Activated B cell treated with CpG ODN at 0.5 μM for 24 hours (primary cell): ENCODE measurements at places on chromosomes 5 and 9. TPM values are rescaled to one million over a fixed set of nuclear protein-coding genes. Genes with fewer than 3 reads are reported as not detected.

GRCh38 chr5:172319708-172320441, 36.3 kb upstream of the UBTD2 start:
- no peak for DNase-seq

- DNase-seq: no peak
Observed at GRCh38 chr9:86741311-86742208, 205.7 kb downstream of the GAS1 start.

- no peak for DNase-seq
Observed at GRCh38 chr5:135934939-135935338, 19.8 kb downstream of the LECT2 start.

GRCh38 chr5:165525271-165525670, 2019.9 kb downstream of the MAT2B start:
- DNase-seq: no peak

DNA sequence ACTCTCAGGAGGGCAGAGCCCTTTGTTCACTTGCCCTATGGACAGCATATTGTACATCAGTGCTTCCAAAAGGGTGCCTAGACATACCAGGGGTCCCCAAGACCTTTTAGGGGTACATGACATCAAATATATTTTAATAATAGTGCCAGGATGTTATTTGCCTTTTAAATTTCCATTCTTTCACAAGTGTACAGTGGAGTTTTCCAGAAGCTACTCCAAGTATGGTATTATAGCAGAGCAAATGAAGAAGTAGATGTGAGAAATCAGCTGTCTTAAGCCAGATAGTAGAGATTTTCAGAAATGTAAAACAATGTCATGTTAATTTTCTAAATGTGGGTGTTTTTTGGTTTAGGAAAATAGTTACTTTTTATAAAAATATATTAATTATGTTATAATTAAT, 15.6 kb downstream of the PTTG1 start:
- no peak for DNase-seq

GRCh38 chr5:152124409-152125041, 199.9 kb upstream of the GLRA1 start:
- no peak for DNase-seq

DNA sequence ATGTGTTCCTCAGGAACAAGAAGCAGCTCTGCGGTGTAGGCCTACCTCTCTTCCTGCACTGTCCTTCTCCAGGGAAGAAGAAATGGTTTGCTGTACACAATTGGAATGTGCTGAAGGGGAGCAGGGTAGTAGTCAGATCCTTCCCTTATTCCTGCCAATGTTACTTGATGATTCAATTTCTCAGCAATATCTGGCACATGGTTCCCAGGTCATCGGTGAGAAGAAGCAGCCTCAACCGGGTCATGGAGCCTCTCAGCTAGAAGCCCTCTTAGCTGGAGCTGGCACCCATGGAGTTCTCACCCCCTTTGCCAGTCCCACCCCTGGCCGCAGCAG, 36.9 kb downstream of the ACTBL2 start:
- no peak for DNase-seq

DNA sequence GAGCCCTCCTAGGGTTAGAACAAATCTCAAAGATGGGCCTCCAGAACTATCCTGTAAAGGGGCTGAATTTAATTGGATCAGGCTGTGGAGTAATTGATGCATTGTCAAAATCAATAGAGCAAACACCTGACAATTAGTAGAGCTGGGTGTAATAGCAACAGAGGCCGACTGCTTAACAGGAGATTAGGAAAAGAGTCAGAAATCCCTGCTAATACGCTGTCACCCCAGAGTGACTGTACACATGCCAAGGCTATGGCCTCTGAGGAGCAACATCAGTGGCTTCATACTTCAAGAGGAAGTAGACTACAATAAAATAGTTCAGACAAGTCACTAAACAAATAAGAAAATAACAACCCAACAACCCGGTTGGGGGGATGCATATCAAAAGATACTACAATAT, 18.7 kb upstream of the GRPEL2 start:
- DNase-seq: no peak

DNA sequence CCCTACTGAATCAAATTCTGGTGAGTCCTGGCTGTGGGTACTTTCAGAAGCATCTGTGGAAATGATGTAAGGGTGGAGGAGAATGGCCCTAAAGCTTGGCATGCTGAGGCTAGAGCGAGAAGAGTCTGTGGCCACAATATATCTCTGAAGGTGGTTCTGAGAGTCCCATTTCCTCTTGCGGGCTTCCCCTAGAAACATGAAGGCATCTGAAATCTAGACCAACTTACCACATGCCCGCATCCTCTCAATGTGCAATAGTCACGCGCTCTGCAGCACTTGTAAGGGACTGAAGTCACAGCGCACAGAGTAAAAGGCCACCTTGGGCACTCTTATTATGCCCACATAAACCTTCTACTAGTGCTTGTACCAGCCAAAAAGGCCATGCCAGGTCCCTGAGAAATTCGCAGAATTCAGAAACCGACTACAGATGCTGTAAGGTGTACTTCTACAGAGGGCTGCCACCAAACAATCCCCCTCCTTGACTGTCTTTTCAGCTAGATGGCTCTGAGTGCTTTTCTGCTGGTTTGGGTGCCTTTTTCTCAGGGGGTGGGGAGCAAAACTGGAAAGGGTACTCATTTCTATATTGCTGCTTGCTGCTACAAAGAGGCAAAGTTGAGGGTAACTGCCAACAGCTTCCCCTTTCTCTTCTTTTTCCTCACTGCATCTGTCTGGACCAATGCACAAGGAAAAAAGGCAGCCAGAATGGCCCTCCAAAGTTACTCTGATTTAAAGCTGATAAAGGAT, 107.3 kb downstream of the ZDHHC21 start:
- no peak for DNase-seq

DNA sequence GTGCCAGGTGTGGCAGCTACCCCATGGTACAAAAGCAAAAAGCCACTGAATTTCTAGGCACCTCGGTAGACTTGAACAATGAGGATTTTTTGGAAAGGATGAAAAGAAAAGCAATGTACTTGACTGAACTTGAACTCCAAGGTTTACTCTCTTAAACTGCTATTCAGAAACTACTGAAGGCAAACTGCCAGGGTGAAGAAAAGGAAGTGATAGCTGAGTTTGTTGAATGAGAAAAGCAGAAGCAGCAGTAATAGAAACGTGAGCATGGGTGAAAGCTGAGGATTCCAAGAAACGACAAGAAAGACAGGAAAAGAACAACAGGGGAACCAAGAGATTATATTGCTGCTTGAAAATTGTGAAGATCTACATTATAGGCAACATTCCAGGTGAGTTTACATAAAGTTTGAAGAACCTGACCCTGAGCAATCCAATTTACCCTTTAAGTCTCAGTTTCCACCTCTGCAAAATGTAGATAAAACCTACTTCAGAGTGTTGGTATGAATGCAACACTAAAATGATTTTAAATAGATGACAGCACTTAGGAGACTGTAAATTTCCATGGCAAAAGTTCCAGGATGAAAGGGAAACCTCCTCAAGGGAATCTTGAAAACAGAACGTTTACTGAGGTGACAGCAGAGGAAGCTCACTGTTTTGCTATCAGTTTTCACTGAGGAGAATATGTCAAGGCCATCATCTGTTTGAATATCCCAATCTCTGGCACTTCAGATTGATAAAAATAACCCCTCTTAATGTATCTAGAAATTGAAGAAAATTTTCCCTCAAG, 245.8 kb downstream of the SPATA31D1 start:
- DNase-seq: no peak

DNA sequence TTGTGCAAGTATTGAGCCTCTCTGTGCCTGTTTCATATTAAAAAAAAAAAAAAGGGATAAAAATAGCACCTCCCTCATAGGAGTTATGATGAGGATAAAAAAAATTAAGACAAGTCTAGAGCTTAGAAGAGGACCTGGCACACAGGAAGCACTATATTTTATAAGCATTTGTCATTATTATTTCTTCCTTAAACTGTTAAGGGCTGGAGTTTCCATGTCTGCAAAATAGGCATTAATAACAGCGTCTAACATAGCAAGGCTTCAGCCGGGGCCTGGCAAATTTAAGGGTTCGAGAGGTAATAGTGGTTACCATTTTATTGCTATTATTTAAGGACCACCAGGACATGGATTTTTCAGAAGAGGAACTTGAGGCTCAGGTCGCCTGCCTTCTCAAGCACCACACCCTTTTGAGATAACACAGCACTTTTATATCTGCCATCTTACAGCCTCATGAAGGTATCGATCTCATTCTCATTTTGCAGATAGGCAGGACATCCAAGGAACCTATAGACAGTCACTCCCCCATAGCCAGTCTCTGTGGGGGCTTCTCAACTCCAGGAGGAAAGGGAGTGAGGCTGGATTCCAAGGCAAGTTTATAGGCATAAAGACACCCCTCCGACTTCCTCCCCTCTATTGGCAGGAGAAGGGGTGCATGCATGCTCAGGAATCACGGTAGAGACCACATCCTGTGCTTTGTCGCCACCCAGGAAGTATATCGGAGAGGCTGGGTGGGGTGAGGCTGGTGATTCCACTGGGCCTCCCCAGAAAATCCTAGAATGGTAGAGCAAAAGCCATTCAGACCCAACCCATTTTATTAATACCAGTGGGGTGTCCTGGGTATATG, 2.4 kb downstream of the ANXA6 start:
- no peak for DNase-seq

DNA sequence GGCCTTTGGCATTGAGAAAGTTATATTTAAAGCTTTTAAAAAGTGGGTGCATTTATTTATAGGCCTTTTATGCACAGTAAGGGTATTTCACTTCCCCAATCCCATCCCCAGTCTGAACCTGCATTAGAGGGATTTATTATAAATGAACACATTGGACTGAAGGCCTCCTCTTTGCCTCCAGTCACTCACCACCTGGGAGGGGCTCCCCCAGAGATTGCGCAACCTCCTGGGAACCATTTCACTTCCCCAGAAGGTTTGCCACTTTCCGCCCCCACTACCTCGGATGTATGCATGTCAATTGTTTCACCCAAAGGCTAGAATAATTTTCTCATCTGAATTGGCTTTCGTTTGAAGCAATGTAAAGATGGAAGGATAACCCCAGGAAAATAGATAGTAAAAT, 29.8 kb upstream of the VCAN start:
- DNase-seq: no peak

DNA sequence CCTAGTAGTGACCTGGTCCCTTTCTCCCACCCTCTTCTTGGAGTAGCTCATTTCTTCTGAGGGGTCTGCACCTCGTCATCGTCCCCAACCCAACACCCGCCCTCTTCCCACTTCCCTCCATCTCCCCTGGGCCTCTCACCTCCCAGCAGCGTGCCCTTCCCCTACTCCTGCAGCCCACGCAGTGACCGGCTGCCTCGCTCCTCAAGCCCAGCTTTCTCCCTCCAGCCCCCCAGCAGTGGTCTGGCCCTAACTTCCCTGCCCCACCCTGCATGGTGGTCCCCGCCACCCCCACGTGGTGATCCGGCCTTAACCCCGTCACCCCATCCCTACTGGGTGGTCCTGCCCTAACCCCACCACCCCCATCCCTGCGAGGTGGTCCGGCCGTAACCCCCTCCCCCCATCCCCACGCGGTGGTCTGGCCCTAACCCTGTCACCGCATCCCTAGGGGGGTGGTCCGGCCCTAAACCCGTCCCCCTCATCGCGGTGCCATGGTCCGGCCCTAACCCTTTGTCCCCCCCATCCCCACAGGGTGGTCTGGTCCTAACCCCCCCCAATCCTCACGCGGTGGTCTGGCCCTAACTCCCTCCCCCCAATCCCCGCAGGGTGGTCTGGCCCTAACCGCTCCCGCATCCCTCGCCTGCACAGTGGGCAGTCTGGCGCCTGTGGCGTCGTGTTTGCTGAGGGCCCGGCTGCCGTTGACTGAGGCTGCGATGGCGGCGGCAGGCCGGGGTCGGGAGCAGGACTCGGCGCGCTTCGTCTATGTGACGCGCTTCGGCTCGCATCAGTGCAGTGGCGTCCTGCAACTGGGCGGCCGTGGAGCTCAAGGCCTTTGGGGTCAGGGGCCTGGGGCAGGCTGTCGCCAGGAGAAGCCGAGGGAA, at the start of gene C5orf47:
C5orf47 (plus strand) TSS at position 617 of the 878 bp plus-strand sequence; CDS start at position 711, 94 bp downstream.
- no peak for DNase-seq

GRCh38 chr5:139246394-139246793, 47.1 kb upstream of the MATR3 start:
- DNase-seq: no peak

- DNase-seq: no peak
Observed at GRCh38 chr5:55096861-55097260, 5.6 kb upstream of the GZMA start.

DNA sequence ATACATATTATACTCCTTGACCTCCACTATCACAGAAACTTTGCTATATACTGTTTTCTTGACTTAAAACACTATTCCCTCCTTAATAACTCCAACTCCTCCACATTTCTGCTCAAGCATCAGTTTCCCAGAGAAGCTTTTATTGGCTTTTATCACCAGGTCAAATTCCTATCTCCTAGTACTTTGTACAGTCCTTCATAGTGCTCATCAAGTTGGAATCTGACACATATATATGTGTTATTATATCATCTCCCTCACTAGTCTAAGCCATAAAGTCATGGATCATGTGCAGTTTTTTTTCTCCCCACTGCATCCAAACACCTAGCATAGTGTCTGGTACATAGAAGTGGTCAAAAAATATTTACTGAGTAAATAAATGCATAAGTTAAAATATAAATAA, 59.1 kb downstream of the BHMT start:
- DNase-seq: no peak

DNA sequence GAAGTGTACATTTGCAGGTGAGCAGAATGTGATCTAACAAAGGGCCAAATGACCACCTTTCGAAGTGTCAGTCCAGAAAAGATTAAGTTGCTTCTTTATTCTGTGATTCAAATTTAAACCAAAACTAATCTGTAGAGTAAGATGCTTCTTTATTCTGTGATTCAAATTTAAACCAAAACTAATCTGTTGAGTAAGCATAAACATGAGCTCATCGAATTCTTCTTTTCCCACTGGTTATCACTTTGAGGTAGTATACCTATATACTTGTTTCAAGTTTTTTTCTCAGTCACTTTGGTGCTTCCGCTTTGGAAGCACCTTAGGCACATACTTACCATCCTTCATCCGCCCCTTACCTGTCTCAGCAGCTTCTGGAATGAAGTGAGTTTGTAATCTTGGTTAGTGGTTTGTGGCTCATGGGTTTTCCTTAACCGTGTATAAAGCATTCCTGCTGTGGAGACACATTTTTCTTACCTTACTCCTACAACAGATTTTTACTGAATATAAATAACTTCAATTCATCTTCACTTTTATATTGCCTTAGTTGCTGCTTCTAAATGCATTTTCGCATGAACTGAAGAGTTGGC, 40.7 kb upstream of the CTXN3 start:
- DNase-seq: no peak

Gene PRSS3
- not detected in 2 replicates for total RNA-seq

Gene NEURL1B
- total RNA-seq: 0.07 and 0.09 TPM in 2 replicates

Gene COL23A1
- not detected in 2 replicates for total RNA-seq
